ENCODE measurements at places on chromosomes 1 and 21.
A peak's percentile ranks its signal among the peaks of the same experiment; 100 is the strongest.

DNA sequence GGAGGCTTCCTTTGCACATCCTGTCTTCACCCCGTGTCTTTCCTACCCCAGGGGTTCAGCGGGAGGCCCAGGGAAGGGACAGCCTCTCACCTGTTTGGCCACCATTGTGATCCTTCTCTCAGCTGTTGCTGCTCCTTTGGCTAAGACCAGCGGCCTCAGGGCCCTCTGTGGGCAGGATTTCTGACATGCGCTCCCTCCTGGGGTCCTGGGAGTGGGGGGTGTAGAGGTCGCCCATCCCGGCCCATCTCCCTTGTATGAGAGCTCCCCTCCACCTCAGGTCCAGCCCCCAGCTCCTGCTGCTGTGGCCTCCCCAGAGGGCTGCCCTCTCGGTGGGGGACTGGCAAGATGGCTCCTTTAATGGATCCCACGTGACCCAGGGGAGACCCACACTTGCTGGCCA lies 120.5 kb downstream of the PRDM2 start:
- DNase-seq, result no peak

DNA sequence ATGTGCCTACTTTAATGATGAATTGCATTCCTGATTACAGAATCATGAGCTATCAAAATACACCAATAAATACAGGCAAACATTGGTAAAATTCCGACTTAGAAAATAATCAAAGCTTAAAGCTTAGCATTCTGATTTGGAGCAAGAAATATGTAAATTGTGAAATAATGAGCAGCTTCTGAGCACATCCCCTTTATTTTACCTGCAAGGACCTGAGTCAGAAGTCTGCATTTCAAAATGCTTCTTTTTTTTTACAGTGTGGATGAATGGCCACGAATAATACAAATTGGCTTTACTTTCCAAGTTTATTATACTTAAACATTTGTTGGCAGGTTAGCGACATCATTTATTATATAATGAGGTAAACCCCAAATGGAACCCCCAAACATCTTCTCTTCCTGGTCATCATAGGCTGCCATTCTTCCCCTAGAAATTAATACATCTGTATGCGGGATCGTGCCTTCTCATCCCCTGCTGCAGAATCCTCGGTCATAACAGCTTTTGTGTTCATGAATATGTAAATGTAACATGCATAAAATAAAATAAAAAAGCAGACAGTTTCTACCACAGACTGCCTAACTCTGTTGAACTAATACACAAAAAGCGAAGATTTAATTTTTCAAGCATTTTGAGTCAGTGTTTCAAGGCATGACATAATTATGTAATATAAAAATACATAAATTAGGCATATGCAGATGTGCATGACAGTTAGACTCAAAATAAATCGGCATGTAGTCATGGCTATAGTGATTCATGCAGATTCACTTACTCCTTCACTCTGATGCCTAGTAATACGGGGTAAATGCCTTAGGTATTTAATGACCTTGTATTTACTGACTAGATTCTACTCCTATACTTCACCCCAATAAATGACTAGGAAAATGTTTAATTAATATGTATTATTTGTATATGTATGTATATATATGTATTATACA lies 339.7 kb downstream of the USP25 start:
- no peak for DNase-seq

DNA sequence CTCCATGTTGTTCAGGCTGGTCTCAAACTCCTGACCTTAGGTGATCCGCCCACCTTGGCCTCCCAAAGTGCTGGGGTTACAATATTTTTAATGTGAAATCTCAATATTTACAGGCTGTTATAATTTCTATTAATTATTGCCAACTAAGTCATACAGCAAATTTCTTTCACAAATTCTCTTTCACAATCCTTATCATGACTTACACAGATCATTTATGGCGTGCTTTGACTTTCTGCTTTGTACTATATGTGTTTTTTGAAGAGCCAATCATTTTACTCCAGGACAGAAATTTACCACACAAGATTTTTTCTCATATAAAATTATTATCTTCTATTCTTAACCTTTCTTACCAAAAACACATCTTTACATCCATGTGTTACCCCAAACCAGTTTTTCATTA lies 1729.9 kb downstream of the NCAM2 start:
- no peak for DNase-seq

DNA sequence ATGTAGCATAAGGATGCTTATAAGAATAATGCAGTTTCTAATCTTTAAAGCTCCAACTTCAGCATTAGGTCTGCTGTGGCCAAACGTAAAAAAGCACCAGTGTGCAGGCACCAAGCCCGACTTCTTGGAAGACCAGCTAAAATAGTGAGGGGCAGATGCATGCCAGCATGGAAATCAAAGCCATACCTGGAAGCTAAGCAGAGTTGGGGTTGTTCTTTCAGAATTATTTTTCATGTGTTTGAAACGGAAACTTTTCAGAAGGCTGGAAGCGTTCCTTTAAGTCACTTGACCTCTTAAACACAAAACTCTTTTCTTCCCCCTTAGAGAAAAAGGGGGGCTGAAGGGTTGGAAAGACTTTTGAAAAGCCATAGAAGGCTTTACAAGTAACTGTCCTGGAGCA lies 329.2 kb upstream of the C1orf87 start:
- no peak for DNase-seq

DNA sequence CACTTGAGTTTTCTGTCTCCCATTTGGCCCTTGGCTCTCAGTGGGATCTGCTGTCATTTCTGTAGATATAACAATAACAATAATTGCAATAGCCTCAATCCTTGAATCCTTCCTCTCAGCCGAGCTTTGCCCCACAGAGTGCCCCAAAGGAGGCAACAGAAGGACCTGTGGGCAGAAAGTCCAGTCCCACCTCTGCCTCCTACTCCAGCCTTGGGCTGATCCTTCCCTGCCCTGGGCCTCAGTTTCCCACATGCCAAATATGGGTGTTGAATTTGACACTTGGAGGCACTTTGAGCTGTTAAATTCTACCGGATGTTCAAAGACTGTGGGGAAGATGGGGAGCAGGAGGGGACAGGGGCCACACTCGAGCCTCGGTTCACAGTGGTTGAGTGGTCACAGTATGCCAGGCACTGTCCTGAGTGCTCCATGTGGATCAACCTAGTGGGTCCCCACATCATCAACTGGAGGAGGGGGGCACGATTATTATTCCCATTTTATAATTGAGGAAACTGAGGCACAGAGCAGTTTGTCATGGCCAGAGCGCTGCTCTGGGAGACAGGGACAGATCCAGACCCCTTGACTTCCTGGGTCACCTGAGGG lies 307.1 kb downstream of the MATN1 start:
- no peak for DNase-seq

DNA sequence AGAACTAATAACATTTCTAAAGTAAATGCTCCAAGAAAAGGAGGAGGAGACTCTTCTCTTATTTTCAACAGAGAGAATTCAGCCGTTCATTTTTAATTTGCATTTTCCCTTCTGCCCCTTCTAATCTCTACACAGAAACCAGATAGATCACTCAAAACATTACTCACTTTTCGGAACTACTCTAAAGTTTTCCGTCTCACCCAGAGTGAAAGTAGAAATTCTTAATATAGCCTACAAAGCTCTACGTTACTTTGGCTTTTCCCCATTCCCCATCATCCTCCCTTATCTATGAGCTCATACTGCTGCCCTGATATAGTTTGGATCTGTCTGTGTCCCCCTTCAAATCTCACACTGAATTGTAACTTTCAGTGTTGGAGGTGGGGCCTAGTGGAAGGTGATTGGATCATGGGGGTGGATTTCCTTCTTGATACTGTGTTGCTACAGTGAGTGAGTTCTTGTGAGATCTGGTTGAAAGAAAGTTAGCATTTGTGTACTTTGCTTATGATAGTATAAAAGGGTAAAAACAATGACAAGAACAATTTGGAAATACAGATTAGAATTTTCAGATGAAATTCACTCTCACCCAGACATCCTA lies 188.2 kb downstream of the AMY1C start:
- DNase-seq, result no peak

DNA sequence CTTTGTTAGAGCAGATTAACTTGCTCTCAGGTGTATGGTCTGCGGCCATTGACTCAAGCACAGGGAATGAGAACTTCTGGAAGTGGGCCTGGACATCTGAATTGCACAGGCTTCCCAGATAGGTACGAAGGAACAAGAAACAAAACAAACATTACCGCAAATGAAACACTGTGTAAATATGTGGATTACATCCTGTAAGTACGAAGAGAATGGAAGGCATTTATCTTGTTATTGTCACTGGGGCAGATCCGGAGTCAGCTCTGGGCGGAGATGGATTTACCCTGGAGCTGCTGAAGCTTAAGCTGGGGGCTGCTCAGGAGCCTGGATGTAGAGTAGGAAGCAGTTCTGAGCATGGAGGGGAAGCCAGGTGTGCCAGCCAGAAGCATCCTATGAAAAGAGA lies 6.8 kb downstream of the HES2 start:
- no peak for DNase-seq

DNA sequence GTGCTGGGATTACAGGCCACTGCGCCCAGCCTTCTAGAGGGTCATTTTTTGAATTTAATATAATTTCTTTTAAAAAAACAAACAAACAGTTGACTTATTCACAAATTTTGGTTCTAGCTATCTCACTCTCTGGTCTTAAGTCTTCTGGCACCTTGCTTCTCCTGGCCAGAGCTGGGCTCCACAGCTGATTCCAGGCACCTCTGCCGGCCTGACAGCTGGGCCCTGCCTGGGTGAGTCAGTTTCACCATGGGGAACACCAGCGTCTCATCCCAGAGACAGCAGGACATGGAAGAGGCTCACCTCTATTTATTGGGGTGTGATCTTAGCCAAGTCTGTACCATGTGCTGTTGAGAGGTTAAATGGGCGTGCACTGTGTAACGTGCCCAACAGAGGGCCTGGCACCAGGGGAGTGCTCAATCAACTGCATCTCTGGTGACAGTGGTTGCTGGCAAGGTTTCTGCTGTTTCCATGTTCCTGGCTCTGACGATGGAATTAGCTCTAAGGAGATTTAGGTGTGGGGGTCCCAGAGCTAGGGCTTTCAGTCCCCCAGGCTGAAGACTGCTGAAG lies 956 bp downstream of the CPLANE2 start:
- peak; percentile 56 for DNase-seq

- no peak for DNase-seq
Observed at GRCh38 chr1:50620680-50621329, 197.6 kb upstream of the DMRTA2 start.

DNA sequence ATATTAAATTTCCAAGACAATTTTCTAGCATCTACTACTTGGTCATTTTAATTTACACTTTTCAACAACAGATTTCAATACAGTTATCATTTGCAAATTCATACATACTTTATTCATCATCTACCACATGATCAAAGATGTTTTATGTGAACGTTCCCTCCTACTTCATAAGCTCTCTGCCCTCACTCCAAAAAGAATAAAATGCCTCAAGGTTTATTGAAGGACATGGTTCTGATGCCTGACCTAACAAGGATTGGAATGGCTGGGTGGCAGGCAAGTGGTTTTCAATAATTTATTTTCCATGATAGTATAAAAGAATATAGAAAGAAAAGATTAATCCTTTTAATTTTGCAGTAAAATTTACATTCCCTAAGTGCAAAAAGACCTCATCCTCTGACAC lies 5.4 kb downstream of the CDKN2C start:
- no peak for DNase-seq

- no peak for DNase-seq
Observed at GRCh38 chr1:107668762-107669161, 296.2 kb downstream of the VAV3 start.

Measured in activated naive CD4-positive, alpha-beta T cell treated with Interleukin-2 at 50 U/mL for 16 hours (primary cell).